Sigmoid colon (tissue), 7 donors: ENCODE measurements at places on chromosomes 4 and X.

GRCh38 chrX:57367649-57368048 is 81.1 kb downstream of the FAAH2 start:
- DNase-seq, result no peak

DNA sequence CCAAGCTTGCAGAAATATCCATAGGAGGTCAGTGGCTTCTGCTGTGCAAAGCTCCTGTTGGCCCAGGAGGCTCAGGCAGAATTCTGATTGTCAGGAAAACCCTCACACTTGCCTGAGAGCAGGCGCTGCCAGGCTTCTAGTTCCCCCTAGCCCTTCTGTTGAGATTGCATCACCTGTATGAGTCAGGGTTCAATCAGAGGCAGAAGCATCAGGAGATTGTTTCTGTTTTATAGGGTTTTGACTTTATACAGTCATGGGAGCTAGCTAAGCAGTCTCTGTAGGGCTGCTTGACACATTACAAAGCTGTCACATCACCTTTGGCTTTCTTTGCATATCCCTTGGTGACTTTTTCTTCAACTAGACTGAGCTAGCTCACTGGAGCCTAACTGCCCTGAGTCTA is 27.8 kb downstream of the DIPK2B start:
- DNase-seq, result no peak

DNA sequence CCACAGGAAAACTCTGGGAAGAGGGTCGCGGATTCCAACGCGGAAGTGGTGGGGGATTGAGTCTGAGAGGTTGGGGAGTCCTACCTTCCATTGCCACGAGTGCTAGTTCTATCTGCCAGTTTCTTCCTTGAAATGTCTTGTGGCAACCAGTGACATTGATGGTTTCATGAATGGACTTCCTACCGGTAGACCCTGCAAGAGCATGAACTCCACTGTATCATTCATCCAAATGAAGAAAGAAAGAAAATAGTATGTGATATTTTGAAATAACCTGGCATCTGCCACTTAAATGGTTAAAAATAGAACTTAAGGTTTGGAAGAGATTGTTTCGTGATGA is 1.1 kb upstream of the SLC10A7 start:
- DNase-seq, result no peak

DNA sequence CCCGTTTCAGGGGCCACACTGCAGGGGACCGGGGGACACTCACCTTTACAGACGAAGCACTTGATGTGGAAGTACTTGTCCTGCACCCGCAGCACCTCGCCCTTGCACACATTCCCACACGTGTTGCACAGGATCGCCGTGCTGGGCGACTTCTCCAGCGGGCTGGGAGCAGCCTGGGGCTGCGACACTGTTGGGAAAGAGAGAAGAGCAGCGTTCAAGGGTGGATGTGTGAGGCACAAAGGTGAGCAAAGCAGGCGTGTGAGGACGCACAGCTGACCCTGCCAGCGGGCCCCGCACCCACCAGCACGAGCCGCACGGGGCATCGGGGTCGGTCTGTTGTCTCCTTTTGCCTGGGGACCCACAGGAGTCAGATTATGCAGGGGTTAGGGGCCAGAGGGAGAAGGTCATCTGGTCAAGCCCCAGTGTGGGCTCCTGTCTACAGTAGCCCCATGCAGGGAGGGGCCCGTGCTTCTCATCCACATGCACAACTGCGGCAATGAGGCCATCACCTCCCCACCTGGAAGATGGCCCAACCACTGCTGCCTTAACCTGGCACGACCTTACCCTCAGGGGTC is 52.1 kb downstream of the ABLIM2 start:
- DNase-seq, result no peak

- DNase-seq, result no peak
Measured at GRCh38 chr4:73311428-73311827, 52.8 kb upstream of the ANKRD17 start.

GRCh38 chr4:3681191-3681590 is 85.0 kb upstream of the ADRA2C start:
- DNase-seq, result peak; percentile 18

- DNase-seq, result no peak
Measured at GRCh38 chr4:188008377-188008776, 12.8 kb downstream of the ZFP42 start.

GRCh38 chr4:74948236-74948635 is 15.3 kb downstream of the PARM1 start:
- DNase-seq, result no peak

GRCh38 chrX:150366951-150367545 is 3.9 kb downstream of the MAMLD1 start:
- DNase-seq, result no peak

DNA sequence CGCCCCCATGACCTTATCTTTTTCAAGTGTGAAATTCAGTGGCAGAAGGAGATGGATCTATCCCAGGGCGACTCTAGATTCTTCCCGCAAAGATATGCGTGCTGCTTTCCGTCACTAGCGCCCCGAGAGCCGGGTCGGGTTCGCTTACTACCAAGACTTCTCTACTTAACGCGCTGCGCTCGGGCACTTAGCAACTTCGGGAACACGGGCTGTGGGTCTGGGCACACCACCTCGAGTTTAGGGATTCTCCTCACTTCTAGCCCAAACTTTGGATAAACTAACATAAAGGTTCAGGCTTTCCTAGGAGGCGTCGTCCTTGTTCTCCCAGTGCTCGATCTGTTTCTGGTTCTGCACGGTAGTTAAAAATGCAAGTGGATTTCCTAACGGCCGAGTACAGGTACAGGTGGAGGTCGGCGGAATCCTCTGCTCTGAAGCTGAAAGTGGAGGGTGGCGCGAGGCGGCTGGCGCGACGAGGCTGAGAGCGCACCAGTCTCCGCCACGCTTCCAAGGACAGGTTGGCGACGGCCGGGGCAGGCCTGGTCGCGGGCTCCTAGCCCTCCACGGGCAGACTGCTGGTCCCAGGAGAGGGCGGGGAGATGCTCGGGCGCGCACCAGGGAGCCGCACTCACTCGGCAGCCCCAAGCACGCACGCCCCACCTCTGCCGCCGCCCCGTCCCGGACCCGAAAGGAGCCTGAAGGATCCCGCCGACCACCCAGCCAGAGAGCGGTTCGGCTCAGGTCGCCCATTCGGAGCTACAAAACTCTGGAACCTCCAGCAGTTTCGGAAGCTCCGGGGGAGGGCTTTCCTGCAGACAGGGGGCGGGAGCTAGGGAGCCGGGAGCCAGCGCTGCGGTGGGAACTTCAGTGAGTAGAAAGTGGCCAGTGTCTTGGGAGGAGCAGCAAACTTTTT is 100.8 kb upstream of the TENM3 start:
- DNase-seq, result no peak

GRCh38 chrX:67546496-67547423 is 2.9 kb downstream of the AR start:
- DNase-seq, result no peak

GRCh38 chr4:142960867-142961644 is 115.0 kb upstream of the INPP4B start:
- no peak for DNase-seq

DNA sequence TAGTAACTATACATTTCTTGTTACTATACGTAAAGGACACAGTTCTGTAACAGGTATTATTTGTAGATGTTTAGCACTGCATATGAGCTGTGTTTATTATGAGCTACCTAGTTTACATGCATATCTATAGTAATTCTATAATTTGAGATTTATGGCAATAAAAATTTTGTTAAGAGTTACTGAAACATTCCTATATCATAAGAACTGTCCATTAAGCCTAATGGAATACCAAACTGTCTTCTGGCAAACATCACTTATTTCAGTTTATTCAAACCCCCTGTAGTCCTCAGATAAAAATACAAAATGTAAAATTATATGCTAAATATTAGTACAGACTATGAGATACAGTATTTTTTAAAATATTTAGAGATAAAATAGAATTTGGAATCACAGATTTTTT is 205.2 kb downstream of the ADGRL3 start:
- no peak for DNase-seq

GRCh38 chr4:149291463-149291862 is 524.2 kb downstream of the IQCM start:
- no peak for DNase-seq

- DNase-seq, result no peak
Measured at GRCh38 chr4:130855533-130855932, 1759.6 kb downstream of the C4orf33 start.

DNA sequence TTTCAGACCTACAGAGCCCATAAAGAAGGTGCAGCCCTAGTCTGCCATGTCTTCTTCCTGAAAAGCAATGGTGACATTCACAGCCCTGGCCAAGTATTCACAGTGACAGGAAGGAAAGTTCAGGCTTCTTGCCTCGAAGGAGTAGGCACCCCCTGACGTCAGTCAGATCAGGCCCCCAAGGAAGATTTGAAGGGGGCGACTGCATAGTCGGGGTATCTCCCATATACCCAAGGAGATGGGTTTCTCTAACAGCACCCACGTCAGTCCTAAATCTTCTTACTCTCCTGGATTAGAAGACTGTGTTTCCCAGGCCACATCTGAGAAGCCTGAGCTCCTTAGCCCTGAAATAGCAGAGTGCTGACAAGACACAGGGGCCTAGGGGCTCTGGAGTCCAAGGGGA is at the start of gene PPEF2:
TSS of gene PPEF2 (minus strand) at position 101 of the 400 bp plus-strand sequence. CDS start 6,127 bp downstream, outside the sequence.
- no peak for DNase-seq

DNA sequence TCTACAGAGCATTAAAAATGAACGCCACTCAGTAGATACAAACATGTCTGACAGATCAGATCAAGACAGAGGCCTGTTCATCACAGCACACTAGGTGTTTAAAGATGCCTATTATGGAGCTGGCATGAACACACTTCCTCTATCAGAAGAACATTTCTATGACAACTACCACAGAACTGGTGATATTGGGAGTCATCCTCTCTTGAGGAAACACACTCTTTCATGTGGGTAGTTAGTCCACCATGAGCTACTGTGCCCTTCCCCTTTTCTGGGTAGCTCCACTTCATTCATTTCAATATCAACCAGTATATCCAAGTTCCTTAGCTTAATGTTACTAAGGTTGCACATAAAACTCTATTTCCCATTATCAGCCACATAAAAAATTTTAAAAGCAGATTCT is 46.7 kb downstream of the MAOB start:
- no peak for DNase-seq

DNA sequence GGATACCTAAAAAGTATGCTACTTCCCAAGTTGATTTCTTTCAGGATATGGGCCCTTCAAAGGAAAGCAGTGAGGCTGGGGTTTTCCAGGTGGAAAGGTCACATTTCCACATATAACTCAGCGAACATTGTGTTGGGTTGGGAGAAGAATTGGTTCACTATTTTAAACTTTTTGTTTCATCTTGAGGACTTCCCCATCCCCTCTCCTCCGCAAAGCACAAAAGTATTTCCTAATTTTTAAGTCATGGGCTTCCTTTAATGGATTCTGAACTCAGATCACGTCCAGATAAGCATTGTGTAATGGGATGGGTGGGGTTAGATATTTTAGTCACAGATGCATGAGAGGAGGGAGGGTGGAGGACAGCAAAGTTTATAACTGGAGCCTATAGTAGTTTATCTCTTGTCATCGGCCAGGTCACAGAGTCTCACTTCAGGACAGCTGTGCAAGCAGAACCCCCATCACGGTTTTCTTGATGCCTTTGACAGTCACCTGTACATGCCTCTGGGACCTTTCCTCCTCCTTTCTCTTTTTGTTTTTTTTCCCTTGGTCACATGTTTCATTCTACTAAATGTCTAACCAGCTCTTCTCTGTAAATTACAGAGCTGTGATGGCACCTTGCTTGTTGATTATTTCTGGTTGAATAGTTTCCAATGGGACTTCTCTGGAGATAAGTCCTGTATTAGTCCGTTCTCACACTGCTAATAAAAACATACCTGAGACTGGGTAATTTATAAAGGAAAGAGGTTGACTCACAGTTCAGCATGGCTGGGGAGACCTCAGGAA is 115.4 kb downstream of the PTTG2 start:
- no peak for DNase-seq

DNA sequence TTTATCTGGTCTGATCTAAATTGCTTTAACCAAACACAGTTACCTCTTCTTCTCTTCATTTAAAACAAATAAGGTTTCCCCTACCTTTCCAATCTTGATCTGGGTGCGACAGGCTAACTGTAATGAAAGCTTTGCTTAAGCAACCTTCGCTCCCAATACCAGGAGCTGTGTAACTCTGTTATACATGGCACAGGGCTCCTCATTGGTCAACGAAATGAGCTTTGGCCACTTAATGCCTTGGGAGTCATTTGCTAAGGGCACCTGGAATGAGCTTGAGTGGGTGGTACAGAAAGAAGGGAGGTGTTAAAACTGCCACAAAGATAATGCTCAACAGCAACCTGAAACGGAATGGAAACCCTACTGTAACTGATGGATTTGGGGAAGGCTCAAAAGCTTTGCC is 140.5 kb downstream of the CHRNA9 start:
- DNase-seq, result no peak

DNA sequence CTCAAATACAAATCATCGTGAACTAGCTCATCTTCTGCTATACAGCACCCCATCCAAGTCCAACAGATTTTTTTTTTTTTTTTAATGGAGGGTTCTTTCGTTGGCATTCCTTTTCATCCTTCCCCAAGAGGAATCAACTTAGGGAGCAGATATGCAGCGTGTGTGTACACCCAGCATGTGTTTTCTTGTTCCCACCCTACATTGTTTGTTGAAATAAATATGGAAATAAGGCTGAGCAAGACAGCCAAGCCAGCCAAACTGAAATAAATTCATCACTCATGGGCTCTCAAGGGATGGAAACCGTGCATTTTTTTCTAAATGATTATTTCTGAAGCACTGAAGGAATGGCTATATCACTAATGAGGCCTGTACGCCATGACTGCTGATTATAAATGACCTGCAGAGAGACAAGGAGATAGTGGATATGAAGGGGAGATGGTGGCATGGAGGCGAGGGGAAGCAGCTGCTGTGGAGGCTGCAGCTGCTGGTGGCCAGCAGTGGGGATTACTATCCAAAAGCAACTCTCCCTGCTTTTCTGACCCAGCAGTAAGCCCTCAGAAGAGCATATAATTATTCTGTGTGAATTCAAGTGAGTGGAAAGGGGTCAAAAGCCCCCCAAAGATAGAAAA is 173.9 kb downstream of the MGST2 start:
- DNase-seq, result no peak

- DNase-seq, result no peak
Measured at GRCh38 chrX:11781734-11782370, 23.8 kb downstream of the MSL3 start.

DNA sequence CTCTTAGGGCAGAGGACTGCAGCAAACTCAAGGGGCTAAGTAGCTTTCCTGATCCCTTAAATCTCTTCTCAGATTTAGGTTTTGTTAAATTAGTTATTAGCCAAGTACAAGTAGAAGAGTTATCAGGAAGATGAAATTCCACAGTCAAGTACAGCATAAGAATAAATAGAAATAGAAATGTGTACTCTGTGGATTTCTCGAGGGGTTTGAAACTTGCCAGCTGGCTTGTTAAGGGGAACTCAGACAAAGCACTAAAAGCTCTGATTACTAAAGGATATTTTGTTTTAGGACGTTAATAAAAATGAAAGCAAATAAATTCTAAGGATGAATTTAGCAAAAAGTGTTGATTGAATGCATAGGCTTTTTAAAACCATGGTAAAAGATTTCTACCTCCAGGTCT is 654.6 kb downstream of the RAPGEF2 start:
- no peak for DNase-seq

GRCh38 chr4:62512271-62512670 is 1312.1 kb downstream of the ADGRL3 start:
- DNase-seq, result no peak

- no peak for DNase-seq
Measured at GRCh38 chrX:46653482-46653881, 79.9 kb downstream of the CHST7 start.
